ENCODE measurements at places on chromosomes 4 and X.

- DNase-seq: no peak
Observed at GRCh38 chr4:67256388-67257043, 288.8 kb downstream of the CENPC start.

DNA sequence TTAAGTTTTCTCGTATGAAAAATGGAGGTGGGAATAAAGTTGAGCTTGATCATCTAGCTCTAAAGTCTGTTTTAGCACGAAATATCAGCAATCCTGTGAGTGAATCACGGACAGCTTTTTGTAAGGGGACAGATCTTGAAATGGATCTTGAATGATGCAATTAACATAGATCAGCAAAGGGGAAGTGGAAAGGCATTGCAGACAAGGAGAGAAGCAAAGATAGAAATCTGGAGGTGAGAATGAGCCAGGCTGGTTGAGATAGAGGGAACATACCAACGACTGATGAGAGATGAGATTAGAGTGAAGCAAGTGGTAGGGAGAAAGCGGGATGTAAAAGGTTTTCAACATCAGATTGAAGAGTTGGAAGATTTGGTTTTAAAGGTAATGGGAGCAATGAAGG is 4.6 kb upstream of the DGKK start:
- no peak for DNase-seq

GRCh38 chr4:34220601-34221000 is 2023.7 kb downstream of the ARAP2 start:
- no peak for DNase-seq

DNA sequence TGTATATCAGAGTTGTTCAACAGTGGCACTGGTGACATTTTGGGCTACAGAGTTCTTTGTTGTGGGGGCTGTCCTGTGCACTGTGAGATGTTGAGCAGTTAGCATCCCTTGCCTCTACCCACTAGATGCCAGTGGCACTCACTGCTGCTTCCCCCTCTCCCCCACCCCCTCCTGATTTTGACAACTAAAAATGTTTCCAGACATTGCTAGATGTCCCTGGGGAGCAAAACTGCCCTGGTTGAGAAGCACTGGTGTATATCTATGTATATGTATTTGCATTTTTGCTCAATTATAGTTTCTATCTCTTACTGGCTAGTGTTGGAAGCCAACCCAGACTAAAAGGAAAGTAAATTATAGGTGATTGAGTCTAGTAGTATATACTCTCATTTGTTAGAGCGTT is 2.4 kb downstream of the TMEM131L start:
- DNase-seq: no peak

DNA sequence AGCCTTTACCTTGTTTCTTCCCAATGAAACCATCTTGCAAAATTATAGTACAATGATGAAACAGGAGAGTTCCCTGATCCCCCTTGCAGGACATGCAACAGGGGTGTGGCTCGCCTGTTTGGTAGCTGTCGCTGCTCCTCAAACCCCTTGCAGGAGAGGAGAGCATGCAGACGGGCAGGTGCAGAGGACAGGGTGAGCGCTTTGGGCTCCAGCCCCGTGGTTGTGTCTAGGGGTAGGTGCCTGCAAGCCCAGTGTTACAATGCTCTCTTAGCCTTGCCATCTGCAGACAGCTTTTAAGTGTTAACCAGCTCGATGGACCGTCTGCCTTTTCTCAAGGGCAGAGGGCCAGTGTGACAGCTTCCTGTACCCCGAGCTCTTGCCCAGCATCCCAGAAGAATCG is 102.0 kb downstream of the TAB3 start:
- DNase-seq: no peak

DNA sequence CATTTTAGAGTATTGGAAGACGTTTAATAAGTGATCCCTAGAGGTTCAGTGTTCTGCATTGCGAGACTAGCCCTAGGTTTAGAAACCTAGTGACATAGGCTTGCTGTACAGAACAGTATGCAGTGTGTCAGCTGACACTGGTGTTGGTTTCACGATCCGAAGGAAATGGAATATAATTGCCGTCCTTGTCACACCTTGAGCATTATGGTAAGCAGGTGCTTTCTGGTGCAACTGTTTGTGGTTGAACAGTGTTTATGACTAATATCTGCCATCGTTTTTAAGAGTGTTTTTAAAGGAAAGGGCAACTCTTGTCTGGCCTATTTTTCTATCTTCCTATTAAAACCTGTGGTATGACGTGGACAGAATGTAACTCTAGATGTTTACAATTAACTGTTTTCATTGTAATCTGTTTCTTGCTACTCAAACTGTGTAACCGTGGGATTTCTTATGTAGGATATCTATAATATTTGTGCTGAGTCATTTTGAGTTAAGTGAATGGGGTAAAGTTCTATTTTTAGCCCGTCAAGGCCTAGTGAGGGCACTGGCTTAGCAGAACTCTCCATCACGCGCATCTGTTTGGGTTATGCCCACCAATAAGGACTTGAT is 53.8 kb upstream of the TBC1D14 start:
- no peak for DNase-seq

DNA sequence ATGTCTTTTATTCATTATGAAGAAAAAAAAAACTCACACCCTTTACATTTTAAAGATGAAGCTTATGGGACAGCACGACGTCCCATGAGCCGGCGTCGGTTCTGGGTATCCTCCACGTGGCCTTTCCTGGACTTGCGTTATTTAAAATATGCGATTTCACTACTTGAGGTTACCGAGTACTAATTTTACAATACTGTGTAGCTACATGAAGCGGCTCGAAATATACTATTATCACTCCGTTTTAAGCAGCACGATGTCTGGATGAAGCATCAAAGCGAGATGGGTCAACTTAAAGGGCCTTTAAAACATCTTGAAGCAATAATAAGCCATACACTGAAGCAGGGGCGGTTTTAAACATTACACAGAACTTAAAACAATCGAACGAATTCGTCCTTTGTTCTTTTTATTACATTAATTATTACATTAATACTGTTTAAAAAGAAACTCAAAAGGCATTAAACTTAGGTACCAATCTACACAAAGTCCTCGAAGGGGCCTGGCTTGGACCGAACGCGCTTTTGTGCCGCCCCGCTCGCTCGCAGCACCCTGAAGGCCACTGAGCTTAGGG is 1.4 kb upstream of the KLF3 start:
- DNase-seq: no peak

DNA sequence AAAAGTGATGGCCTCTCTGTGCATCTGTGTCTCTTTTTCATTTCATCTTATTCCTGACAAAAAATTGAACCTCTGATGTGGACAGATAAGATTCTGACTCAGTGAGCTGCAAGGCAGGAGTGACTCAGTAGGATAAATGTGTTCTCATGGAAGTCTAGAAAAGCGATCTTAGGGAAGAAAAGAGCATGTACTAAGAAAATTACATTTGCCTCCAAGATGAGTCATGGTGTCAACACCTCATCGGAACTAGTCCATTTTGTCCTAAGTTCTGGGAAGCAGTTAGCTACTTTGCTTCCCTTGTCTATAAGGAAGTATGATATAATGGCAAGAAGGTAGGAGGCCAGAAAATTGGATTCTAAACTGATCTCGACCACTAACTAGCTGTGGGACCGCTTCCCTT is 83.5 kb upstream of the AFF2 start:
- no peak for DNase-seq

DNA sequence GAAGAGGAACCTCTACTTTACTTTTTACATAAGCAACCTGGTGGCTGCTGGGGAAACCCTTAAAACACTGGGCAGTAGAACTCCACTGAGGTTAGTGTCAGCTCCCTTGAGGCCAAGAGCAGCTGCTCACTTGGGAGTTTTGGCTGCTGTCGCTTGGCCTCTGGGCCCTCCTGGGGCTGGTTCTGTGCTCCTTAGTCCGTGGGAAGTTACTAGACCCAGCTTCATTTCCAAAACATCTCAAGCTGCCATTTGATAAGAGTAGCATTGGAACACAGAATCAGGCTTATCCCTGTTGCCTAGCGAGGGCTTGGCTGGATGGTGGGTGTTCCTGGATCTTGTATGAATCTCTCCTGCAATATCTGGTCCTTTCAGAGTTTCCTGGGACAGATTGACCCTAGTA is 26.1 kb downstream of the RNF4 start:
- no peak for DNase-seq

- DNase-seq: no peak
Observed at GRCh38 chr4:145882604-145883003, 56.0 kb downstream of the ZNF827 start.

- no peak for DNase-seq
Observed at GRCh38 chr4:131603705-131604104, 1545.4 kb upstream of the PCDH10 start.

- DNase-seq: no peak
Observed at GRCh38 chr4:40258627-40259026, 61.8 kb downstream of the RHOH start.

- no peak for DNase-seq
Observed at GRCh38 chr4:56803471-56803870, 18.0 kb downstream of the SPINK2 start.

DNA sequence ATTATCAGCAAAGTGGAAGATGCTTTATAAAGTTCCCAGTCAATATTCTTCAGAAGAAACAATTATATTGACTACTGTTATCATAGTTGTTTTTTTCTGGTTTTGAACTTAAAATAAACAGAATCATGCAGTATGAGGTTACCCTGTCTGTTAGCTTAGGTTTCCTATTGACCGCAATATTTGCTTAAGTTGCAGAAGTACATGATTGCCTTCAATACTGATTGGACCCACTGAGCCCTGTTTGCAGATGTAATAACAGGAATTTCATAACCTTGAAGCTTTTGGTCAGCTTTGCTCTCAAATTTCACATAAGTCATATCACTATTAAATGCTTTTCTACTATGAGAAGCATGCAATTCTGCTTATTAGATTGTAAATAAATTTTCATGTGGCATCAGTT is 229.1 kb upstream of the FSTL5 start:
- no peak for DNase-seq

DNA sequence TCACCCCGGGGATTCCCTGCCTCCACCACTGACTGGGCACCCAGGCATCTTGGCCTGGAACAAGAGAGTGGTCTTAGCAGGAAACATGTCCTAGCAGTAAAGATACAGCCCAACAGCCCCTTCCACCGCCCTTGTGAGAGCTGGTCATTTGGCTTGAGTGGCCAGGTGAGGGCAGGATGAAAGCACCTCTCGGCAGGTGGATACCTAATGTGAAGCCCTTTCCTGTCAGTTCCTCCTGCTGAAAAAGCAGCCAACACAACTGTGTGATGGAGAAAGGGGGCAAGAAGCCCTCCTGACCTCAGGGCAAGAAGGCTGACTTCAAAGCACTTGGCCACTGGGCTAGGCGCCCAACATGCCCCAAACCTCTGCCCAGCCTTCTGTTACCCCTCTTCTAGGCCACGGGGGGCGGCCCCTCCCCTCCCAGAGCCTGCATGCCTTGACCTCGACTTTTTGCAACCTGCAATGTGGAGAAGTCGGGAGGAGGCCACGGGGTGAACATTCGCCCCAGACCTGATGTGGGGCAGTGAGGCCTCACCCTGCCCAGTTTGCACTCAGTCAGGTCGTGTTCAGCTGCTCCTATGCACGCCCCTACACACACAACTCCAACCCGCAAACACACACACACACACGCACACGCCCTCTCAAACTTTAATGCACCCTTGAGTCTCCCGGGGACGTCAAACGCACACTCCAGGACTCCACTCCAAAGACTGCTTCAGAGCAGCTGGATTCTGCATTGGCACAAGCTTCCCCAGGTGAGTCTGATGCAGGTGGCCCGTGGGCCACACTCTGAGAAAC is 1.1 kb downstream of the LGI2 start:
- DNase-seq: no peak

GRCh38 chr4:10032625-10033024 is 11.3 kb upstream of the SLC2A9 start:
- DNase-seq: no peak

GRCh38 chrX:118751950-118752783 is 24.8 kb downstream of the IL13RA1 start:
- DNase-seq: no peak

GRCh38 chr4:60652933-60653332 is 547.2 kb upstream of the ADGRL3 start:
- DNase-seq: no peak

DNA sequence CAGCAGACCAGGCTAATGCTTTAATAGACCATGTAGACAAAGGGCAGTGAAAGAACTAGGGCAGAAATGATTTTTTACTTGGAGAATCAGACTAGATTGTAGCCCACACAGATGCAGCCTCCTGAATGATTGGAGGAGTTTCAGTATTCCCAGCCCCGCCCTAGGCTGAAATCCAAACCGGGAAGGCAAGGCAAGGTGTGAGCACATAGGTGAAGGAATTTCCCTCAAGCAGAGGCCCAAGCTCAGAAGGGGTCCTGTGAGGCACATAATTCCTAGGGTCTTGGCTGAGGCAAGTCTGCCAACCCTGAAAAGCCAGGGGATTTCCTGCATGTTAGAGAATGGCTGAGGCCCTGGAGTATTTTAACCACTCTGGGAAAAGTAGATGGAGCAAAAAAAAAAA is 56.4 kb upstream of the PAK3 start:
- no peak for DNase-seq

DNA sequence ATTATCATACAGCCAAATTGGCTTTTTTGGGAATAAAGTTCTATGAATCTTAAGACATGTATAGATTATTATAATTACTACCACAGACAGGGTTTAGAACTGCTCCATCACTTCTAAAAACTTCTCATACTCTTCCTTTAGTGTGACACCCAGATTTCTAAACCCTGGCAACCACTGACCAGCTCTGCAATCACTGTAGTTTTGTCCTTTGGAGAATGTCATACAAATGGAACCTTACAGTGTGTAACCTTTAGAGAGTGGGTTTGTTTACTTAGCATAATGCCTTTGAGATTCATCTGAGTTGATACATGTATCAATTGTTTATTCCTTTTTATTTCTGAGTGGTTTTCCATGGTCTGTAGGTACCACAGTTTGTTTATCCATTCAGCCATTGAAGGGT is 95.0 kb downstream of the TMEM164 start:
- no peak for DNase-seq

DNA sequence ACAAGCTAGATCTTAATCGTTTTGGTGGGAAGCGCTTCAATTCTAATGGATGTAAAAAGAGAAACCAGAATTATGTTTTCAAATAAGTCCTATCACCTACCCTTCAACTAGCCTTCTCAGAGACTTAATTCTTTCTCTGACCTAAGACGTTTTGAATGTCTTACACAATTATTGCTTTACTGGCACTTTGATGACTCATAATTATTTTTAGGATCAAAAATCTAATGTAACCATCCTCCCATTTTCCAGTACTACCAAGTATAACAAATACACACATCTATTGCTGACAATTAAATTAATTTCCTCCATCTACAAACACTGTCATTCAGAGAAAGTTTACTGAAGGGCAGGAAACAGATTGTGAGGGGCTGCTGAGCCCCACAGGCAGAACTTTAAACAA is 108.6 kb downstream of the PPP3CA start:
- no peak for DNase-seq
